ENCODE measurements at places on chromosomes 2 and 18.

DNA sequence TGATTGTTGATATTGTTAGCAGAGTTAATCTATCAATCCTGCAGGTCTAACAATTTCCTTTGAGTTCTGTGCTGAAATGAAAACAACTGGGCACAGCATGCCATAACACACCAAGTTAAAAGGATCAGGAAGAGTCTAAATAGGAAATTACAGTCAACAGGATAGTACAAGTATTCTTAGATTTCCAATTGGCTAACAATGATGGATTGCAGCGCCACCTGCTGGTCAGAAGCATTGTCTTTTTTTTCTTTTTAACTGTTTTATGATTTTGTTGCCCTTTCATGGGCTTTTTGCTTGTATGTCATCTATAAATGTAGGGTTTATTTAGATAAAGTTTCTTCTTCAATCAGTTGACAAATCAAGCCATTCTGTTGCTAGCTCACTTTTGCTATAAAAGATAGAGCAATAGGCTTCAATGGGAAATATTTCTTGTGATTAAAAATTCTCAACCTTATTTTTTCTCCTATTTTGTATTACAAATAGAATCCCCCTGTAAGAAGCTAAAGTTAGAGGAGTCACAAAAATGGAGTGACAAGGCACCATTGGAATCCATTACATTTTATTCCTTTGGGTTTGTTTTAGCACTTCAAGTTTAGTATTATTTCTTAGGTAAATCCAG lies 40.8 kb upstream of the RPRM start:
- peak; percentile 10 for DNase-seq

- DNase-seq, result no peak
These were observed 65.4 kb upstream of the WDR75 start for GRCh38 chr2:189375842-189376241.

DNA sequence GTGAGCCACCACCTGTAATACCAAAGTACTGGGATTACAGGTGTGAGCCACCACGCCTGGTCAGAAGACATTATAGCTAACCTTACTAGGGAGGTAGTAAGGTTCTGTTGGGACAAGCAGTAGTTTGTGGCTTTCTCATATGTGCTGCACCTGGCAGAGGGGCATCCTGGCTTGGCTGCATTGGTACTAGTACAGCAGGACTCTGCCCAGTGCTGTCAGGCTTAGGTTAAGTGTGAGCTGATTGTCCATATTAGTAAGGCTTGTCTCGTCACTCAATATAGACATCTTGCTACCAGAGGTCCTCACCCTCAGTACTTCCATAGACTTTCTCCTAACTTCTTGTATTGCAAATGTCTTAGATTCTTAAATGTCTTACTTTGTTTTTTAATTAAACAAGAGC lies 96.1 kb downstream of the ASAP2 start:
- no peak for DNase-seq

DNA sequence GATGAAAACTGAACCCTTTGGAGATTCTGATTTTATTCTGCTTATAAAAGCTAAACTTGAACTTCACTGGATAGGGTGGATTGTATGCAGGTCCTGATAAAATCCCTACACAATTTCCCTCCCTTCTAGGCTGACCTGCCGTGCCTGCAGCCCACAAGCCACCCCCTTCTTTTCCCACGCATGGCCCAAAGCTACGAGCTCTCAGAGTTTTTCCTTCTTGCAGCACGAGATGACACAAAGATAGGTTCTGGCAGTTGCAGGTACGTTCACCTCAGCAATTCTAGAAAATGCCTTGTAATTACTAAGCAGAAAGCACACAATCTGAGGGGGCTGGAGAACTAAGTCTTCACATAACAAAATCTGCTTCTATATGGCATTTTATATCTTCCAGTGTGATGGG lies 110.6 kb upstream of the ATP8B1 start:
- DNase-seq, result no peak

GRCh38 chr2:214631406-214631805 lies 178.1 kb downstream of the BARD1 start:
- no peak for DNase-seq

GRCh38 chr18:61926532-61926931 lies 33.7 kb upstream of the RNF152 start:
- no peak for DNase-seq

DNA sequence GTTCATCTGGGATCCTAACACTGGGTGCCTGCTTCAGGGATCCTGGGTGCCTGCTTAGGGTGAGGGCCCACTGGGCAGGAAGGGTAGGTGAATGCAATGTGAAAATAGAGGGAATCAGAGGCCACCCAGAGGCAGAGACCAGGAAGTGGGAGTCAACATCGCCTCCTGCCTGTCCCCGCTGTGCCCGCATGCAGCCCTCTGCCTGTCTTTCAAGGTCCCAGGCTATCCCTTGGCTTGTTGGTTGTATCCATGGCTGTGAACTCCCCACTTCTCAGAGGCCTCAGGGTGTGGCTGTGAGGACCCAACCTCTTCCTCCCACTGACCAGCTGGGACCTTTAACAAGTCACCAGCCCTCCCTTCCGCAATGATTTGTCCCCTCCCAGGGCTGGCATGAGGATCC lies 26.5 kb downstream of the PSD4 start:
- DNase-seq, result no peak

DNA sequence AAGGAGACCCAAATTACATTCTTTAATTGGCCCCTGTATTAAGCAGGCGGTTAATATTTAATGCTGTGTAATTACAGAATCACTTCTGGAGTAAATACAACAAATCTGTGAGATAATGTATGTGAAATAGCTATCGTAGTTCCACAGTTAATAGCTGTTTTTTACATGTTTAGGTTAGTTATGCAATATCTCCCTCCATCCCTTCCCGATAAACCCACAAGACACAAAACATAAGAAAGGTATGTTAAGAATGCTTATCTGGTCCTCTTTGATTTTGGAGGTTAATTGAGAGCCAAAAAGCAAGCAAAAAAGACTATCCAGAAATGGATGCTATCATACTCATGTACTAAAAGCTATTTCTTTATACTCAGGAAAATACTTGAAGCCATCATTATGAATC lies 49.1 kb downstream of the ZNF638 start:
- DNase-seq, result no peak

DNA sequence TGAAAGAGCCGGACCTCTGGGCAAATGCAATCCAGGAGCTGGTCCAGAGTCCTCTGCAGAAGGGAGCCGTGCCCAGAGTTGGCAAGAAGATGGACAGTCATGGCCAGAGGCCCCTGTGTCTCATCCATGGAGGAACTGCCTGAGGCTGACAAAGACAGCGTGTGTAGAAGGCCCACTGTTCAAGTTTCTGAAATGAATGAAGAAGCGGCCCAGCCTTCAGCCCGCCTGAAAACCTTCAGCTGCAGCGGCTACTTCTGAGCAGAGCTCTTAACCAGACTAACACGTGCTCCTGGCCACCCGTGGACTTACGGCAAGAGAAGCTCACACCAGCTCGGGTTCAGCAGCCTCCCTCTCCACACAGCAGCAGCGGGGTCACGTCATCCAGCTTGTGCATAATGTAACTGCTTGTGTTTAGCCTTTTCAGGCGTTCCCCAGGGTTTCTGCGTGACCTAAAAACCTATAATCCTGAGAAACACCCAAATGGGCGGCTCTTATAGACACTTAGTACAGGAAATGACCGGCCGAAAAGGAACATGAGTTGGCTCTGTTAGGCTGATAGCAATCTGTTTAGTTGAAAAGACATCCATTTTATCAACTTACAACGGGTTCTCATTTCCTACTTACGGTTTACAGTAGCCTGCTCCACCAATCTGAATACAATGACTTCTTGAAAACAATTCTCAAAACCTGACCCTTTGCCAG lies at the start of gene FAM124B:
TSS of gene FAM124B (minus strand) at position 467 of the 702 bp plus-strand sequence. CDS start at position 128, 339 bp downstream.
- no peak for DNase-seq

- no peak for DNase-seq
These were observed 2.6 kb downstream of the HS6ST1 start for GRCh38 chr2:128315829-128316776.

- no peak for DNase-seq
These were observed 41.3 kb upstream of the YPEL5 start for GRCh38 chr2:30105556-30105955.

- no peak for DNase-seq
These were observed 647.6 kb upstream of the PKDCC start for GRCh38 chr2:41400088-41400665.

GRCh38 chr2:25955036-25955435 lies 27.3 kb downstream of the KIF3C start:
- no peak for DNase-seq

DNA sequence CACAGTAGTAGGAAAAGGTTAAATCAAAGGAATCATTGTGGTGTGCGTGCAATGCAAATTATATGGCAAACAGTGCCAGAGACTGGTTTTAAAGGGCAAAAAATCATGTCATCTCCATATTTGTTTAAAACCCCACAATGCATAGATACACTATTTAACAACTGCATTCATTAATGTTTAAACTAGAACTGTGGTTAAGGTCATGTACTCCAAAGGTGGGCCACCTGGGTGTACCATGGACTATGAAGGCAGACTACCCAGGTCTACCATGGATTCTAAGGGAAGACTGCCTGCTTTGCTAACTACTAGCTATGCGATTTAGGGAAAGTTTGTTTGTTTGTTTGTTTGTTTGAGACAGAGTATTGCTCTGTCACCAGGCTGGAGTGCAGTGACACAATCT lies 356.3 kb downstream of the ZEB2 start:
- no peak for DNase-seq

DNA sequence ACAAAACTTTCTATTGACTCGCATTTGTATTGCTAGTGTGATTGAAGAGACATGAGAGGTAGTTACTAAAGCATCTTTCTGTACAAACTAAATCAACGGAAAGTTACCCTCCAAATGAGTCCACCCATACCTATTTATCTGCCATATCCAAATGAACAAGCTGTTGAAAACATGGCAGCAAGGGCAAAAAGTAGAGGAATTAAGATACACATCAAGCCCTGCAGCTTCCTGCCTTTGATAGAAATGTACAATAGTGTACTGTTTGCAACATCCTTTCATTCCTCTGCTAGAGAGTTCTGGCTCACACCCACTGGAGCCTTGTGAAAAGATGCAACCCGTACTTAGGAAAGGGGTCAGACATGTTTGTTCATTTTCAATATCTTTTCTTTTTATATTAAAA lies 122.5 kb downstream of the ERBB4 start:
- DNase-seq, result no peak

DNA sequence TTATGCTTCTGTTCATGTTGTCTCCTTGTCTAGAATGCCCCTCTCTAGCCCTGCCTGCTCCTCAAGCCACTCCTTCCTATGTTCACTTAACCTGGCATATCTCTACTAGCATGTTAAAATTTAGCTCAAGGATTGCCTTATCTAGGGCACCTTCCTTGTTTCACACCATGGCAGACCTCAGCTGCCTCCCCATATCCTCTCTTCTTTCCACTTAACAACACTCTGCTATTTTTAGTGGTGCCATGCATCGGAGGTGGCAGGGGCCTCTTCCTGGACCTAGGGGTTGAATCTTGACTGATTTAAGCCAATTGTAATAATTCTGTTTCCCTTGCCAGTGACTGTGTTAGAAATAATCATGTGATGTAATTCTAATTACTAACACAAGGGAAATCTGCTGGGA lies 36.9 kb upstream of the FAM98A start:
- DNase-seq, result no peak

DNA sequence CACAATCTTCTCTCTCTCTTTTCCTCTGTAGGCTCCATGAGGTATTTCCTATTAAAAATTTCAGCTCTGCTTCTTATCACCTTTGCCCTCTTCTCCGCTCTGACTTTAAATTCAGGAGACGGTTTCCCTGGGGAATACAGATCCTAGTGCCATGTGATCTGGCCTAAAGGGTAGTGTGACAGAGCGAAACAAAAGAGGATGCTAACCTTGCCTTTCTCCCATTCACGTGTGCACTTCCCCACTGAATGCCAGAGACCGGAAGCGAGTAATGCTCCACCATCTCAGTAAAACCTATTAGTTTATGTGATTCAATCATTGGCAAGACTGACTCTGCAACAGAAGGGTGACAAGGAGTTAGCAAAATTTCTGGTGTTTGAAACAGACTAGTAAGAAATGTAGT lies 358.3 kb downstream of the ZNF521 start:
- DNase-seq, result no peak

All from activated T-helper 1 cell treated with anti-CD3 and anti-CD28 coated beads, Interleukin-2, amount 50 U/mL, for 16 hours (primary cell).